Sigmoid colon (tissue), 7 donors: ENCODE measurements at places on chromosomes 12 and 14. TPM values are rescaled to one million over a fixed set of nuclear protein-coding genes. Genes with fewer than 3 reads are reported as not detected.

DNA sequence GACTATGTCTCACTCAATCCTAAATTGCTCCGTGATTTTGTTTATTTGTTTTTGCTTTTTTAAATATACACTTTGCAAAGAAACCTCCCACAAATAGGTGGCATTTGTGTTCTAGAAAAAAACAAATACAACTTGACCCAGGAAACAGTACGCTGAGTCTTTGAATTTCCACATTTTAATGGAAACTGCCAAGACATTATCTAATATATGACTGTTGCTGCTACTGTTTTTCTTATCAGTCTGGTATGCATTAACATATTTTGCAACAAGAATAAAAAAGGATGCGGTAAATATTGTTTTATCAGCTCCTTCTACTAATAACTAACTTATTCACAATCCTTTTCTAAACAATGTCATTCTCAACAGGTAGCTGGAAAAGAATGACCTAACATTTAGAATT lies 187.4 kb downstream of the LRIG3 start:
- no peak for DNase-seq
- no peaks in the 10 kb centered on the region for H3K36me3 ChIP-seq
- no peak overlapping the region for H3K27ac ChIP-seq
- H3K27me3 ChIP-seq = no peaks in the 10 kb centered on the region

DNA sequence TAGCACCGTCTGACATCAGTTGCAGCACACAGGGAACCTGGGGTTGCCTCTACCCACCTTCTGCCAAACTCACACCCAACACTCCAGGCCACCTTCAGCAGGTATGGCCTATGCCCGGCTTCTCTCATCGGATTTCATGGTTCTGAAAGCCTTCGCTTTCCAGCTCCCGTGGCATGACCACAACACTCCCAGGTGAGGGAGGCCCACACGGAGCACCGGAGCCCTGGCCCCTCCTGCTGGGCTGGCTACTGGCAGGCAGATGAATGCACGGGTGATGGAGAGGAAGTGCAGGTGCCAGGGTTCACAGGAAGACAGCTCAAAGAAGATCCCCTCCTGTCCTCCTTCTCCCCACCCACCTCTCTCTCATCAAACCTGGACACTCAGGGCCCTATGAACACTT lies 37.2 kb downstream of the CACNA2D4 start:
- no peak overlapping the region for H3K4me3 ChIP-seq
- H3K4me1 ChIP-seq = no peaks in the 10 kb centered on the region
- H3K27ac ChIP-seq = no peak overlapping the region
- no peaks in the 10 kb centered on the region for H3K36me3 ChIP-seq

The KCNH5 gene
- 0.36 TPM for total RNA-seq

- H3K36me3 ChIP-seq = no peaks in the 10 kb centered on the region
- peak overlapping the region; percentile 3 for H3K27ac ChIP-seq
- no peak overlapping the region for H3K4me3 ChIP-seq
- H3K4me1 ChIP-seq = peaks cover 21% of the 10 kb centered on the region
Measured at GRCh38 chr12:65430571-65431306, 152.3 kb downstream of the MSRB3 start.

The FSCB gene
- not detected for total RNA-seq

GRCh38 chr14:34000396-34000795 lies 49.5 kb upstream of the EGLN3 start:
- no peak overlapping the region for H3K4me3 ChIP-seq
- H3K4me1 ChIP-seq = no peaks in the 10 kb centered on the region
- H3K27ac ChIP-seq = no peak overlapping the region
- H3K27me3 ChIP-seq = no peaks in the 10 kb centered on the region
- no peak for DNase-seq

DNA sequence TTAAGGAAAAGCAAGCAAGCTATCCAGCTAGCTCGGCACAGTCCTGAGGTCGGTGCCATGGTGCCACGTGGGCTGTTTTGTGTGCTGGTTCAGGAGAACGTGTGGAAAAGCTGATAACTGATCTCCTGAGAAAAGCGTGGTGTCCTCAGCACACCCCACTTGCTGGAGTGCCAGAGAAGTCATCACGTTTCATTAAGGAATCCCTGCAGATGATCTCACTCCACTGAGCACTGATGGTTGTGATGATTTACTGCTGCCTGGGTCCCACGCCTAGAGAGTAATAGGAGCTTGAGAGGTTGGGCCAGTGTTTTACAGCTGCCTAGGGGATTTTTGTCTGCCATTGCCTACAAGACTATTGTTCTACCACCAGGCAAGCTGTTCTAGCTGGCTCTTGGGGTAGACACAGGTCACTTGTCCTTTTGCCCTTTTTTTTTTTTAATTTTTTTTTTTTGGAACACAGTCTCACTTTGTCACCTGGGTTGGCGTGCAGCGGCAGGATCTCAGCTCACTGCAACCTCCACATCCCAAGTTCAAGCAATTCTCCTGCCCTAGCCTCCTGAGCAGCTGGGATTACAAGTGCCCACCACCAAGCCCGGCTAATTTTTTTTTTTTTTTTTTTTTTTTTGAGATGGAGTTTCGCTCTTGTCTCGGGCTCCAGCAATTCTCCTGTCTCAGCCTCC lies 42.3 kb upstream of the EVL start:
- H3K27me3 ChIP-seq = no peaks in the 10 kb centered on the region
- no peak overlapping the region for H3K27ac ChIP-seq
- no peaks in the 10 kb centered on the region for H3K4me1 ChIP-seq
- peak; percentile 71 for DNase-seq
- no peak overlapping the region for H3K4me3 ChIP-seq

DNA sequence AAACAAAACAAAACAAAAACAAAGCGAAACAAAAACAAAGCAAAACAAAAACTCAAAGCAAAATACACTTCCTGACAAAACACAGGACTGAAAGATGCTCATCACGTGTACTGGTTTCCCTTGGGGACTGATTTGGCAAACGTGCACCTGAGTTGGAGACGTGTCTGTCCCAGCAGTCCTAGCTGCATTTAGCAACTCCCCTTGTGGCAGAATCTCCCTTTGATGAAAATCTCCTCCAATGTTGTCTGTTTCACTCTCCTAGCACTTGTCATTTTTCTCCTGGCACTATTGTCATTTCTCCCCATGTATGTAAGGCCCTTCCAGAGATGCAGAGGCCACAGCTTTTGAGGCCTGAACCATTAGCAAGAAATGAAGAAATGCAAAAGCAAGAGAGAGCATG lies 6.8 kb upstream of the SLC24A4 start:
- no peaks in the 10 kb centered on the region for H3K36me3 ChIP-seq
- no peak overlapping the region for H3K4me3 ChIP-seq
- no peaks in the 10 kb centered on the region for H3K4me1 ChIP-seq
- DNase-seq = no peak
- no peaks in the 10 kb centered on the region for H3K27me3 ChIP-seq
- no peak overlapping the region for H3K27ac ChIP-seq
